ENCODE measurements at places on chromosomes 13 and 19.

DNA sequence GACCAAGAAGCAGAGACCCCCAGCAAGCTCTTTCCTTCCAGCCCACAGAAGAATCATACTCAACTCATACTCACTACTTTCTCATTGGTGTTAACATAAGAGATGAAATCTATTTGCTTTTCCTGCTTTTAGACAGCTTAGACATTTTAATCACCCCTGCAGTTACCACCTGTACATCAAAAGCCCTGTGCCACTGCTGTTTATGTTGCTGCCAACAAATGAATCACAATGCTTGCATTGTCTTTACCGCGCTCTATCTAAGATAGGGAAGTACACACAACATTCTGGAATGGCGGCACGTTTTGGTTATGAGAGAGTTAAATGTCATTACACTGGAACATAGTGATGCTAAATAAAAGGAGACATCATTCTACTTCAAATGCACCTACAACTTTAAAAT lies 95.1 kb downstream of the ABCC4 start:
- no peak for DNase-seq

DNA sequence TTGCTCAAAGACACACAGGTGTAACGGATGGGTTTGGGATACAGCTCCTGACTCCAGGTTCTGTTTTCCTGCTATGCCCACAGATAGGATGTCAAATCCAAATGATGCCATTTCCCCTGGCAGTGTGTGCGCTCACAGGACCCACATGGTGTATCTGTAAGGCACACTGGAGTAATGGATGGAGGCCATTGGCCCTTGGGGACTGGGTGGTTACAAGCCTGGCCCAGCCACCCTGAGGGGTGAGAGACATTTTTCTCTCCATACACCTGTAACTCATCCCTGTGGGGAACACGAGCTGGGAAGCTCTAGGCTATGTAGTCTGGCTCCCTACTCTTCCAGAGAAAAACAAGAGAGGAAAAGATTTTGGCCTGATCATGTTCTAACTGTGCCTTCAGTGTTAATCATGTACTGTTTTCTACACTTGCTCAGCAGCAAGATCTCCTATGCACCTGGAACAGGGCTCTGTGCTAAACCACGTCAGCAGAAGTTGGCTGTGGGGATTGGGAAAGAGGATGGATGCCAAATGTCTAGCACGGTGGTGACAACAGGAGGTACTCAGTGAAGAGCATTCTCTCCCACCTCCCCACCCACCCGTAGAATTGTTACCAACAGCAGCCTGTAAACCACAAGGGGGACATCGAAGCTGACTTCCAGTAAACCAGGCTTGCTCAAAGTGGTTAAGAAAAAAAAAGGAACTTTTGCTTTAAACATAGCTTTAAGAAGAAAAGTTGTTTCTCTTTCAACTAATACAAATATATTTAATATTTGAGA lies 237.0 kb downstream of the LACC1 start:
- no peak for DNase-seq

DNA sequence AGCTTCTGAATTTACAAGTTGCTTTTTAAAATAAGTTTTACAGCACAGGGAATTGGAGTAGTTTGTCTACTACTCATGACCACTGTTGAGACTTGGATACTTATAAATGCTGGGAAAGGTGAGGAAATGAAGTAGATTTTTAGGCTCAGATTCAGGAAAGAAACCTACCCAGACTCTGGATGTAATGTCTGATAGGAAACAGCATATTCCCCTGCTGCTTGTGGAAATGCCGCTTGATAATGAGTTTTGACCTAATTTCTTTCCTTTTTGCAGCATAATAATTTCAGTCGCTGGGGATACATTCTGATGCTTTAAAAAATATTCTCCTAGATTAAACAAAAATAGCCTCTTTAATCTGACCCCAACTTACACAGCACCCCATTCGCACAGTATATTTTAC lies 53.6 kb downstream of the SLC10A2 start:
- no peak for DNase-seq

GRCh38 chr19:33752018-33752800 lies 44.5 kb upstream of the KCTD15 start:
- DNase-seq, result no peak

- DNase-seq, result no peak
Observed at GRCh38 chr13:71828117-71828516, 38.9 kb downstream of the DACH1 start.

GRCh38 chr13:59247171-59247570 lies 916.6 kb downstream of the DIAPH3 start:
- no peak for DNase-seq

- no peak for DNase-seq
Observed at GRCh38 chr13:76884186-76884906, 1.9 kb downstream of the KCTD12 start.

DNA sequence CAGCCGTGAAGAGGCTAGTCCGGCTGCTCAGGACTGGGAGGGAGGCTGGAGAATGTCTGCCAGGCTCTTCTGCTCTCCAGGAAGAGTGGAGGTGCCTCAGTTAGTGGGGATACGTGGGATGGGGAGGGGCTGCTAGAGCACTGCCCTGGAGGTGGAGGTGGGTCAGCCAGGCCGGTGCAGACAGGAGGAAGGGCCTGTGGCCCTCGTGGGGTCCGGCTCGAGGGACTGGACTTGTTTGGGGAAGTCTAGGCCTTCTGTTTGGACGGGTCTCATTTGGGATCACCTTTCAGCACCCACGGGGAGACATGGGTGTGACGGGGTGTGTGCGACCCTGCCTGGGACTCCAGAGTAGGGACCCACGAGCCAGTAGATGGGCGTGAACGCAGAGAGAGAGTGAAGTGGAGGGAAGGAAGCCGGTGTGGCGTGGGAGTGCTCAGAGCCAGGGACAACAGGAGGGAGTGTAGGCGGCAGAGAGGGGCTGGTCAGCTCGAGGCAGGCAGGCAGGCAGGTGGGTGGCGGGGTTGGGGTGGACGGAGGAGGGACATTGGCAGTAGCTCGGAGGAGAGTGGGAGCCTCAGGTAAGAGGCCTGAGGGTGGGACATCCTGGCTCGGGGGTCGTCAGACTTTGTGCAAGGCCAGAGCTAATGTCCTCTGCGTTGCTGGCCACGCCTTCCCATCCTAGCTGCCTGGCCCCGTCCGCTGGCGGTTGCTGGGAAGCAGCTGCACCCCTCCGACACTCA lies 11.5 kb downstream of the EPN1 start:
- DNase-seq, result no peak

DNA sequence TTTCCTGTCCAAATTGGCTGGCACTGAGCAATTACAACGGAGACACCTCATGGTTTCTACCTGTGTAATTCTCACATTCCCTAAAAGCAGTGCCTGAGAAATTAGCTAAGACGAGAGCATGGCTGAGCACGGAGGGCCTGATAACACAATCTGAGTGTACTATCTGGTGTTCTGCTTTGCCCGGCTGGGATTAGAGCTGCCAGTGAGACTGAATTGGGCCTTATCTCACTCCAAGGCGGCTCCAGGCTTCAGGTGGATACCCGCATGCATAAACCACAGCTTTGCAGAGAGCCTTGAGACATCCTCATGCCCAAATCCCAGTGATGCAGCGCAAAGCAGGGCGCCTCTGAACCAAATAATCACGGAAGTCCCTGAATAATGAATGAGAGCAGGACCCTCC lies 172.3 kb downstream of the OXGR1 start:
- no peak for DNase-seq

All from tibial artery (tissue), 4 donors.